NCI-H1930 (cell line): ENCODE measurements at places on chromosomes 6 and 20.

GRCh38 chr20:45290677-45291355, 15.8 kb upstream of the RBPJL start:
- peak; percentile 75 for DNase-seq

DNA sequence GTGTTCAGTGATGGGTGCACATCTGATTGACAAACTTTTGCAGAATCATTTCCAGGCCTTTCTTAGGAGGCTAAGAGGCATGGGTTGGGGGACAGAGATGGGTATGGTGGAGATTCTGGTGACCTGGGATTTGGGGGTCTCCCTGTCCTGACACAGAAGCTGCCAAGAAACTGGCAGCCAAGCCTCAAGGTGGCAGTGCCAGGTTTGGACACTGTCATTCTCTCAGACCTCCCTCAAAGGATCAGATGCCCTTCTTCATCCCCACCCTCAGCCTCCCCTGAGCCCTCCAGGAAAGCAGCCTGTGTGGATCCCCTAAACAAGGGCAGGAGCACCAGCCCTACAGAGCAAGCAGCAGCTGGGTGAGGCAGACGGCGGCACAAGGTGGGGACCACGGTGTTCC, 18.1 kb upstream of the MAS1L start:
- DNase-seq: no peak

- DNase-seq: no peak
Observed at GRCh38 chr6:139863964-139864363, 489.5 kb upstream of the CITED2 start.

DNA sequence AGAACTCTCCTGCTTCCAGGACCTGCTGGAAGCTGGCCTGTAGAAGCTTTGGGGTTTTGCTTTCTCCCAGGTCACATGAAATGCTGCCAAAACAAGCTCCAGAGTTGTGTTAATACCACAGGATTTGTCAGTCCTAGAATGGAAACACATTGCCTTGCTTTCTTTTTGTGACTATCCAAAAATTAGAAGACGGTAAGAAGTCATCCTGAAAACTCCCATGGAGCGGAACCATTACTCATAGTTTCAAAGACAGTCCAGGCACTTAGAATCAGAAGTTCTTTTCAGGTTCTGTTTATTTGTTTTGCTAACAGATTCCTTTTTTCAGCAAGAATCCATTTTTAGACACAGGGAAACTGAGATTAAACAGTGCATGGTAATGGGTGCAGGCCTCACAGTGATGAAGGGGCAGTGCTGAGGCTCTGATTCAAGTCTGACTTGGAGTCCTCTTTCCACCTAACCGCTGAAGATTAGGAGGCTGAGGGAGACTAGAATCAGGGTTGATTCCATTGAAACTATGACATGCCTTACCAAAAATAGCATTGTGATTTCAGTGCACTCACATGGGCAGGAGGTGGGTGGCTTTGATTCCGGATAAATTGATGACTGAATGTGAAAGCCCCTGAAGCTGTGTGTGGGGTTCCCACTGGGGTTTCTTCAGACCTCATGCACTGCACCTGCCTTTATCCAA, 72.2 kb upstream of the NAA20 start:
- no peak for DNase-seq

GRCh38 chr6:149951626-149952025, 9.8 kb downstream of the ULBP2 start:
- DNase-seq: no peak

GRCh38 chr6:131083687-131084086, 20.6 kb upstream of the EPB41L2 start:
- DNase-seq: no peak

GRCh38 chr6:100633096-100633777, 168.5 kb upstream of the SIM1 start:
- DNase-seq: no peak

DNA sequence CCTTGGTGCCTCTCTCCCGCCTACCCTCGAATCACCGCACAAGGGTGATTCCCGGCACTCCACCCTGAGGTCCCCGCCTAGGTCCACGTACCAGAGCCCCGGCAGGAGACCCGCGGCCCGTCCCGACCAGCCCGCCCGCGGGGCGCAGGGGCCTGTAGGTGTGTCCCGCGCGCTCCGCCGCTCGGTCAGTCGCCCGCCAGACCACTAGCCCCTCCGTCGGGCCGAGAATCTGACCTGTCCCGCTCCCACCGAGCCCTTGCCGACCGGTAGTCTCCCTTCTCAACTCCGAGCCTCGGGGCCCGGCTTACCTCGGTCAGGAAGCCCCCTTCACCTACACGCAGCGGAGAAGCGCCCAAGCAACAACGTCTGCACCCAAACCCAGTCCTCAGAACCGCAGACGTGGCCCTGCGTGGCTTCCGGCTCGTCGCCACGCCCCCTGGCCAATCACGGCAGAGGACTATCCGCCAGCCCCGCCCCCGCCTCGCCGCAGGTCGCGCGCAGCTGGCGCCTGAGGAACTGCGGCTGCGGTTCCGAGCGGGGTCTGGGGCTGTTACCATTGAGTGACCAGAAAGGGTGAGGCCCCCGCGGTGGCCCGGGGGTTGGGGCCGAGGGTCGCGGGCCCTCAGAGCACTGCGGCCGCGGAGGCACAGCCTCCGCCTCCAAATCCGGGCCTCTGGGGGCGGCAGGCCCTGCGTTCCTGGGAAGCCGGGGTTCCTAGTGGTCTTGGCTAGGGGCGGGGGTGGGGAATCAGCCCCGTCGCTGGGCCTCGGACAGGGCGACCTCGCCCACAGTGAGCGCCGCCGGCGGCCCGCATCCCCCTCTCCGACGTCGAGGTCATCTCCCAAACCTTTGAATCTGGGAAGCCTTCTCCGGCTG, at the start of the genes PGM3 and RWDD2A:
TSS of gene PGM3 (minus strand) at position 395 of the 876 bp plus-strand sequence. CDS start 2,253 bp downstream, outside the sequence.
TSS of gene RWDD2A (plus strand) at position 487 of the 876 bp plus-strand sequence. CDS start 1,095 bp downstream, outside the sequence.
- peak; percentile 78 for DNase-seq

DNA sequence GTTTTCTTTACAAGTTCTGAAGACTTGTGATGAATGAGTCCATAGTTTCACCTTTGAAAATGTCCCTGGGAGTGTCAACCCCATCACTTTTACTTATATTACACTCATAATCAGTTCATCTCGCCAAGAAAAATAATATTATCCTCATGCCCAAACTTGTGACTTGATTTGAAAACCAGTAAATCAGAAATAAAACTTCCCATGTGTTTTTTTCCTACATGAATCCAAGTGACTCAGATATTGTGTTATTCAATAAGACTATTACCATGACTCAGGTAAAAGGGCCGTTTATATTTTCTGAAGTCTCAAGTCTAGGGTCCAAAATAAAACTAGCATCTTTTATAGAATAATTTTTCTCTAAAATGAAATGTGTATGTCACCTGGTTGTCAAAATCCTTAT, 15.8 kb upstream of the CYP24A1 start:
- DNase-seq: no peak

DNA sequence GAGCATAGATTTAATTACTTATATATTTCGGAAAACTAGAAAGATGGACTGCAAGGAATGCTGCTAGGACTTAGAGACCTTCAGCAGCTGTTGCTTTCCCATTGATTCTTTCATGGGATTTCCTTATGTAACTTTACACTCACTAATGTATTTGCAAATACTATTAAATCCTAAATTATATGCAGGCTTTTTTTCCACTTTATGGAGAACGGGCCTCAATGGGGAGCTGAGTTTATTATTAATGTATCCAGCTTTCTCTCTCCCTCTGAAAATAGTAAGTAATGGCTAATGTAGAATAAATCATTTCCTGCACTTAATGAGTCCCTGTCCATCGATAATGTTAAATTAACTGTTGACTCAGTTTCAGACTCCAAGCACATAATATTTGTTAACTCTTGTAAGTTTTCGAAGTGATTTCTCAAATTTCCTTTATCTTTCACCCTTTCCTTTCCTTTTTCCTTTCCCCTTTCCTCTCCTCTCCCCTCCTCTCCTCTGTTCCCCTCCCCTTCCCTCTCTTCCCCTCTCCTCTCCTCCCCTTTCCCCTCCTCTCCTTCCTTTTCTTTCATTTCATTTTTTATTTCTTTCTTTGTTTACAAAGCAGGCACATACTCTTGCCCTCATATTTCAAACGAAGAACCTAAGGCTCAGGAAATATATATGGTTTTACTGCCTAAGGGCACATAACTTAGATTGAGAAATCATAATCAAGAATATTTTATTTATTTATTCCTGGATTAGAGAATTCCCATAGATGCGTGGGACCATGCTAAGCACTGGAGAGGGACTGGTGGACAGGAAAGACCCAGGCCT, 503.6 kb downstream of the MMUT start:
- no peak for DNase-seq

GRCh38 chr6:96073555-96073954, 57.8 kb downstream of the FUT9 start:
- no peak for DNase-seq

DNA sequence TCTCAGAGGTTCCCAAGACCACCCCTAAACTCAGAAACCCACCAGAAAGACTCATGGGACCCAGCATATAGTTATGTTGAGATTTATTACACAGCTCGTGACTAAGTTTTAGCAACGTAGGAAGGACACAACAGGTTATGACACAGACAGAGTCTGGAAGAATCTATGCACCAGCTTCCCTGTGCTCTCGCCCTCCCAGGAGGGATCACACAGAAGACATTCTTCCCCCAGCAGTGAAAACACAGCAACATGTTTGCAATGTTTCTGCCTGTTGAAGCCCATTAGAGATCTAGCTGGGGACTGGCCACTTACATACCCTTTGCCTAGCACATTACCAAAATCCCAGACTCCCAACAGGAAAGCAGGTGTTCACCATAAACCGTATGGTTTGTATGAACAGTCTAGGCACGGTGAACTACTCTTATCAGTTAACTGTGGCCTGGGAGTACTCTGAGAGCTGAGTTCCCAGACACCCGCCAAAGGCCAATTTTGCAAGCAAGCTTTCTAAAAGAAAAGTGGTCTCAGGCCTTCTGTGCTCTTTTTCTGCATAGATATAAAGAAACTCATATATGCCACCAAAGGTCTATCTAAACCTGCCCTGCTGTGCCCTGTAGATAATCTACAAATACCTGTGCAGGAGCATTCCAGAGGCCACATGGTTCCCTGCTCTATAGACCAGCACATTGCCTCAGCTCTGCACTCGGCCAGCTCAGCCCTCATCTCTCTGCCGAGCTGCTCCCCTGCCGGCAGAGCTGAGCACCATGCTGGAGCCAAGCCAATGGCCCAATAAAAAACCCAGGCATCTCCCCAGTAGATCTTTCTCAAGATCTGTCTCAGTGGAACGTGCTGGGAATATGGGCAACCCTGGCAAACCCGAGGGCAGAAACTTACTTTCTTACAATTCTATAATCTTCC, 69.6 kb upstream of the SMIM28 start:
- DNase-seq: no peak

DNA sequence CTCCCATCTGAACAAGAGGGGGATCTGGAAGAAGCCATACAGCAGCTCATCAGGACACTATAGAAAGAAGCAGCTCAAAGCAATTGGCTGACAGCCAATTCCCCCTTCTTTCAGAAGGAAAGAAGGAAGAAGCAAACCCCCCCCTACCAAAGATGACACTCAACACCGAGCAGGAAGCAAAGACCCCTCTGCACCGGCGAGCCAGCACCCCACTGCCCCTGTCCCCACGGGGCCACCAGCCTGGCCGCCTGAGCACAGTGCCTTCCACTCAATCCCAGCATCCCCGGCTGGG, 1.2 kb downstream of the REM1 start:
- DNase-seq: no peak

DNA sequence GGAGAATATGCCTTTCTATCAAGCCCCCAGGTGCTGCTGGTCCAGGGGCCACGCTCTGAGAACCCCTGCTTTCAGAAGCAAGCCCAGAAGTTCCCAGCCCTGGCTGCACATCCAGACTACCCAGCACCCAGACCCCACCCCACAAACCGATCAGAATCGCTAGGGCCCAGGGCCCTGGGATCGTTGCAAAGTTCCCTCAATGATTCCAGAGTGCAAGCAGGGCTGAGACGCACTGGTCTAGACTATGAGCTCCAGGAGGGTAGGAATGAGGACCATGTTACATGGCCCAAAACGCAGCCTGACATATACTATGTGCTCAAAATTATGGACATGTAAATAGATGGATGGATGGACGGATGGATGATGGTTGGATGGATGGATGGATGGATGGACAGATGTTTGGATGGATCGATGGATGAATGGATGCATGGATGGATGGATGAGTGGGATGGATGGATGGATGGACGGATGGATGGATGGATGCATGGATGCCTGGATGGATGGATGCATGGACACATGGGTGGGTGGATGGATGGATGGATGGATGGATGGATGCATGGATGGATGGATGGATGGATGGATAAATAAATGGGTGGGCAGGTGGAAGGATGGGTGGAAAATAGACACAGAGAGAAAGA, 194.1 kb downstream of the PREX1 start:
- DNase-seq: no peak

- DNase-seq: no peak
Observed at GRCh38 chr20:33788351-33789049, 22.6 kb upstream of the CHMP4B start.

DNA sequence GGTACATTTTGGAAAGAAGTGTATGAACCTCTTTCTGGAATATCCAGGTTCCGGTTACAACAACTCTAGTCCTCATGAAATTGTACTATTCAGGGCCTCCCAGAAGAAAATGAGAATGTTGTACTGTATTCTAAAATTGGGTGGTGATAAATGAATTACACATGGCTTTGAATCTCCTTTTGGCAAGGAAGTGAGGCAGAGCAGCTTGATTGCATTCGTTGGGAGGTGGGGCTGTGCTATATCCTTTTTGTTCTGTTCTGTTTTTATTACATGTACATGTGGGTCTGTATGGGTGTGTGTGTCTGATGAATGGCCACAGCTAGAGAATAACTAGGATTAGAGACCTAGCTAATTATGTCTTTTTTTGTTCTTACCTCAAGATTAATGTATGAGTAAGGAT, 37.8 kb upstream of the SNRPB2 start:
- DNase-seq: no peak

- DNase-seq: no peak
Observed at GRCh38 chr6:86331265-86331840, 606.0 kb upstream of the HTR1E start.

DNA sequence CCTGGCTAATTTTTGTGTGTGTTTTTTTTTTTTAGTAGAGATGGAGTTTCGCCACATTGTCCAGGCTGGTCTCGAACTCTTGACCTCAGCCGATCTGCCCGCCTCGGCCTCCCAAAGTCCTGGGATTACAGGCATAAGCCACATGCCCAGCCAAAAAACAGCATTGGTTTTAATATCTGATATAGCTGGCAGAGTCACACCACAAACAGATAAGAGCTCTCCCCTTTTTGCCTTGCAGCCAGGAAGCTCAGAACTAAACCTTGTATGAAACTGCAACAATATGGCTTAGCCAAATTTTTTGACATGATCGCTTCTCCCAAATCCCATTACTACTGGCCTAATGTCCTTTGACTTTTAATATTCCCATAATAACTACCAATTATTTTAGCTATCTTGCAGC, 4.9 kb downstream of the ACOT8 start:
- DNase-seq: no peak
